Stimulated activated CD4-positive, alpha-beta T cell treated with anti-CD3 and anti-CD28 coated beads, Interleukin-1b, Interleukin-23, amount 100 ng/mL, for 4 hours (primary cell): ENCODE measurements at places on chromosomes 12 and 14.

DNA sequence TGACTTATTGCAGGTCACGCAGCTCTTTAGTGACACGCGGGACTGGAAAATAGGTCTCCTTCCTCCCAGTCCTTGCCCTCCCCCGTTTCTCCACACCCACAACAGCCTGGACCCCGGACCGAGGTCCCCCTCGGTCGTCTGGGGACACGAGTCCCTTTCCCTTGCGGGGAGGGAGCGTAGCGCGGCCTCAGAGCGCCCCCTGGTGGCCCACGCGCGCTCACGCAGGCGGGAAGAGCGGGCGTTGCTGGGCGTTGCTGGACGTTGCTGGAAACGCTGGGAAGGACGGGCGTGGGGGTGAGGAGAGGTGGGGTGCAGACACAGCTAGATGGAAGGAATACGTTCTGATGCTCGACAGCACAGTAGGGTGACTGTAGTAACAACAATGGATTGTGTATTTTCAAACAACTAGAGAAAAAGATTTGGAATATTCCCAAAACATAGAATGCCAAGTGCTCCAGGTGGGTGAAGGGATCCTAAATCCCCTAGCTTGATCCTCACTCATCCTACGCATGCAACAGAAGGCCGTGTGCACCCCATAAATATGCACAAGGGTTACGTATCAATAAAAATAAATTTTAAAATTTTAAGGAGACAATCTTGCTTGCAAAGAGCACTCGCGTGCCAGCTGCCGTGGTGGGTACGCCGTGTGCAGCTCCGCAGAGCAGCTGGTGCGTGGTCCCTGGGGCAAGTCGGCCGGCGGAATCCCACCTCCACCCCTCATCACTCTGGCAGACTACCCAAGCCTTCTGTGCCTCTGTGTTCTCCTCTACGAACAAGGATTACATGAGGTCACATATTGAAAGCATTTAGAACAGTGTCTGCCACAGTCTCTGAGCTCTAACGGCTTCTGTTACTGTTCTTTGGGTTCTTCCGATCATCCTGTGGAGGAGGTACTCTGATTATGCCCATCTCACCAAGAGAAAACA lies 87.4 kb downstream of the B4GALNT3 start:
- DNase-seq, result peak; percentile 68

- DNase-seq, result no peak
These were observed 2.1 kb upstream of the FAIM2 start for GRCh38 chr12:49905718-49906314.

DNA sequence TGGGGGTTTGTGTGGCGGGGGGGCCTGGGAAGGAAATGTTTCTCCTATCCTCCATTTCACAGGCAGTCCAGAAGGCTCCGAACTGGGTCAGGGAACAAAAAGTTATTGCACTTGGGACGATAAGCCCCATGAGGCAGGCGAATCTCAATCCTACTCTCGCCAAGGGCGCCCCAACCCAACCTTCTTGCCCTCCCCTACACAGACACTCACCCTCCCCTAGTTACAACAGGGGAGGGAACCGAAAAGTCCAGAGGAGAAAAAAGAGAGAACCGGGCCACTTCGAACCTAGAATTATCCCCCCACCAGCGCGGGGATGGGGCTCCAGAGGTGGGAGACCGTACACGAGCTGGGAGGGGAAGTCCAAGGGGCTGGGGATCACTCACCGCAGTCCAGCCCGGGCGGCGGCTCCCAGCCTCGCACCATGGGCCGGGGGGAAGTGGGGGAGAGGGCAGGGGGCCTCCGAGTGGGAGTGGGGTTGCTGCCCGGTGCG lies 357 bp downstream of the HOMEZ start:
- peak; percentile 15 for DNase-seq

- DNase-seq, result no peak
These were observed 84.9 kb upstream of the TRAF3 start for GRCh38 chr14:102692334-102692733.

- no peak for DNase-seq
These were observed at the start of gene KRT76 for GRCh38 chr12:52776913-52777395. Gene KRT76 (minus strand): TSS chr12:52777345. CDS start chr12:52777291, 54 bp downstream.

DNA sequence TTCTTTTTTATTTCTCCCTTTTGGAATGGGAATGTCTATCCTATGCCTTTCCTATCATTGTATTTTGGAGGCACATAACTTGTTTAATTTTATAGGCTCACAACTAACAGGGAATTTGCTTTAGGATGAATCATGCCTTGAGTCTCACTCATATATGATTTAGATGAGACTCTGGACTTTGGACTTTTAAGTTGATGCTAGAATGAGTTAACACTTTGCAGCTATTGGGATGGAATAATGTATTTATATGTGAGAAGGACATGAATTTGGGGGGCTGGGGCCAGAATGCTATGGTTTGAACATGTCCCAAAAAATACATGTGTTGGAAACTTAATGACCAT lies 365.3 kb downstream of the ZFP36L1 start:
- no peak for DNase-seq

DNA sequence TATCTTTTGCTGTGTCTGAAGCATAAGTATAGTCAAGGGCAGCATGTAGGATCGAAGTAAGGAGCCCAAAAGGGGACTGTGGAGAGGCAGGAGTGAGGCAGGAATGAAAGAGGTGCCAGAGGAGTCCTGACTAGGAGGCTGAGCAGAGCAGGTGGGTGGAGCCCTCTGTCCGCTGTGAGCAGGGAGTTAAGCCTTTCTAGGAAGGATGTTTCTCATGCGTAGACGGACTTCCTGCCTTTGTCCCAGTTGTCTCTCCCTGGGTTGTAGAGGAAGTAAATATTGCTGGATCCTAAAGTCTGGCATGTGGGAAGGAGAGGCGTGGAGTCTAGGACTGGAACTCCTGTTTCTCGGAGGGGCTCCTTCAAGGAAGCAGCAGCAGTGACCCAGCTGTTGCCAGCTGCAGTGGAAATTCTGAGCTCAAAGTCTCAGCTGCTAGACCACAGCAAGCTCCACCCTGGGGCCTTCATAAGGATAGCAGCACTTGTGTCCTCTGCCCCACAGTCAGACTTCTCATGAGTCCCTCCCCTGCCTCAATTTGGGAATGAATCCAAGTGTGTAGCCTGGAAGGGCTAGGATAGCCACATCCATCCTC lies 44.0 kb downstream of the RBMS2 start:
- DNase-seq, result no peak

GRCh38 chr14:38839694-38840365 lies 263.2 kb downstream of the SEC23A start:
- DNase-seq, result no peak

GRCh38 chr12:53622724-53623123 lies 3.5 kb downstream of the ATF7 start:
- no peak for DNase-seq

GRCh38 chr12:52191841-52192791 lies at the start of gene KRT80:
Gene KRT80 (minus strand): TSS chr12:52192014. CDS start chr12:52191902, 112 bp downstream.
- no peak for DNase-seq

GRCh38 chr12:24798335-24798734 lies 150.6 kb downstream of the BCAT1 start:
- no peak for DNase-seq

DNA sequence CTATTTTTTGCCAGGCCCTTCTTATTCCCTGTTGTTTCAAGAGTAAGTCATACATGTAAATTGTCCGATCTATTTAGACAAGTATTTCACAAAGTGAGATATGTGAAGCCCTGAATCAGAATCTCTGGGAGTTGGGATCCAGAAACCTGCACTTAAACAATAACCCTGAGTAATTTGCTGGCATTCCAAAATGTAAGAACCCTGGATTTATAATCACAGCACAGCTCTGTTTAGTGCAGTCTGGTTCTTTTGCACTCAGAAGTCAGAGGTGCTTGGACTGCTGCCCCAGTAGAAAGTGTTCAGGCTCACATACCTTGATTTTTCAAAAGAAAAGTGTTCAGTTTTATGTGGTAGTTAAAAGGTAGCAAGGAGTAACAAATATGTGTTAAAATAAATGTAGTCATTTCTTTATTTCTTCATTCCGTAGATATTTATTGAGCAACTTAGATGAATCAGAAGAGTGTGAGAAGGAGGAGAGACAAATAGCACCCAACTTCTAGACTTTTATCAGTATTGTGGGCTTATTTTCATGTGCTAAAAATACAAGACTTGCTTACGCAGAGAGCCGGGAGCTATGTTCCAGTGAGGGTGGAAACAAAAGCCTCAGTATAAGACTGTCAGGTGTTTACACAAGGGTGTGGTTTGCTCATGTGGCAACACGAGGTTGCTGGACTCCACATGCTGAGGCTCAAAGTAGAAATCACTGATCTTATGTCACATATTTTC lies 70.1 kb downstream of the SYNE2 start:
- no peak for DNase-seq

DNA sequence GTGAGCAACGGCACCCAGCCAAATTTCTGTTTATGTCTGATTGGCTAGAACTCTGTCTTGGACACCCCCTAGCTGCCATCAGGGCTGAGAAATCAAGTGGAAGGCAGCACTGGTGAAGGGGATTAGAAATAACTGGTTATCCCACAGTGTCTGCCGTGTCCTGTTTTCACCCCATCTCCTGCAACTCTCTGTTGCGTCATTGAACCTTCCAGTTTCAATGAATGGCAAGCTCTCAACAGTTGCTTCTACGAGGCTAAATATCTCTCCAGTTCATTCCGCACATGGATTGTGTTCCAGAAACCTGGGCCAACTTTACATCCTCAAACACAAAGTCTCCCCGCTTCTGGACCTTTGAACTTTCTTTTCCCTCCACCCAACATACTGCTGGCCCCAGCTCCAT lies 173.7 kb downstream of the RBM19 start:
- DNase-seq, result no peak

DNA sequence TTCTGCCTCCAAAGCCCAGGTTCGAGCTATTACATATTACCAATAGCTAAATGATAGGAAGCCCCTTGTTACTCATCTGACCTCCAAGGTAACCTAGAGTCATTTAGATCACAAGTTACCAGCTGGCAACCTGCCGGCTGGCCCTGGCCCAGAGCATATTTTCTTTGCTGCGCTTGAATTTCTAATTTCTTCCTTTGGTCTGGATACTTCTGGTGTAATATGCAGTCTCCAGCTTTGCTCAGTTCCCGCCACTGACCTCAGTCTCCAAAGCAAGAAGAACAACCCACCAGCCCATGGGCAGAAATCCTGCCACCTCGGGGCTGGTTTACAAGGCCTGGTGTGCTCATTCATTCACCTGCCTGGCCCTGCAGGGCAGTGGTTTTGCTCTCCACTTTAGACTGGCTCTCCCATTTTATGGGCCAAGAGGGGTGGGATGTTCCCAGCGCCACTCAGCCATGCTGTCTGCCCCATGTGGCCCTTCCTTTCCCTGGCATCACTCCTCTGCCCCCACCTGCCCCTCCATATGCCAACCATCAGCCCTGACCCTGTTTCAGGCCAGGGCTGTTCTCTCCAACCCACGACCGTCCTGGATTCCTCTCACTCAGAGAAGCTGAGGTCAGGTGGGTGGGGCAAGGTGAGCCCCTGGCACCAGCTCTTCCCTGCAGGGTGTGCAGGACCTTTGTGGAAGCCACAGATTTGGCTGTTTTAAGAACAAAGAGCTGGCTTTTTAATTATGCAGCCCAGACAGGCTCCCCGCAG lies 76.0 kb downstream of the PRIMA1 start:
- DNase-seq, result no peak

DNA sequence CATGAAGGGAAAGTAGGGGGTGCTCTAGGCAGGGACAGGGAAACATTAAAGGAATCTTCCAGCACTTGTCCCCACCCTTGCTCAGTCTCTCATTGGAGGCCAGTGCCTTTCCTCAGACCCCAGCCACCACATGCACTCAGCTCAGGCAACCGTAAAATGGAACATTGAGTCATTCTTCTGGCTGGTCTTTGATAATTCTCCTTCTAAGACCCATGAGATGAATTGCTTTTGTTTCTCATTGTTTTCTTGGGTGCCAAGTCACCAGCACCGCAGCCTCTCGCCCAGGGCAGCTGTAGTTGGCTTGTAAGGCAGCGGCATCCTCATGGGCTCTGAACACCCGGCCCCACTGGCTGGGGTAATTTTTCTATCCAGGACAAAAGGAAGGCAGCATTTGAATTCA lies 108.2 kb downstream of the PHETA1 start:
- no peak for DNase-seq

DNA sequence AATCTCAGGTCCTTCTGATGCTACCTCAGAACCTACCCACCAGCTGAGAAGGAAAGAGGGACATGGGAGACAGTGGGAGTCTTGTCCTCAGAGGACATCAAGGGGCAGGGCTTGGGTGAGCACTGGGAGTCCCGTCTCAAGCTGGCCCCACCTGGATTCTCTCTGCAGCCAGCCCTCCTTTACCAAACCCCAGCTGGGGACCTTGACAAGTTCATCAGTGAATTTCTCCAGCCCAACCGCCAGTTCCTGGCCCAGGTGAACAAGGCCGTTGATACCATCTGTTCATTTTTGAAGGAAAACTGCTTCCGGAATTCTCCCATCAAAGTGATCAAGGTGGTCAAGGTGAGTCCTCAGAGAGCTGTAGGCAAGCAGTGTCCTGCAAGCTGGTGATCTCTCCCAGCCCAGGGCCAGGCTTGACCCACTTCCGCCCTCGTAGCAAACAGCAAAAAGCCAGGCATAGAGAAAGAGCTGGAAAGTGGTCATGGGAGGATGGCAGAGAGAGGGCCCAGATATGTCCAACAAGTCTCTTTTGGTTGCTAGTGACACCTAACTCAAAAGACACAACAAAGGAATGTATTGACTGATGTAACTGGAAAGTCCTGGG lies 14.2 kb upstream of the OAS2 start:
- DNase-seq, result no peak

GRCh38 chr12:91059211-91059610 lies 1.4 kb upstream of the KERA start:
- DNase-seq, result no peak

GRCh38 chr12:2417481-2418160 lies 364.8 kb downstream of the CACNA1C start:
- no peak for DNase-seq

DNA sequence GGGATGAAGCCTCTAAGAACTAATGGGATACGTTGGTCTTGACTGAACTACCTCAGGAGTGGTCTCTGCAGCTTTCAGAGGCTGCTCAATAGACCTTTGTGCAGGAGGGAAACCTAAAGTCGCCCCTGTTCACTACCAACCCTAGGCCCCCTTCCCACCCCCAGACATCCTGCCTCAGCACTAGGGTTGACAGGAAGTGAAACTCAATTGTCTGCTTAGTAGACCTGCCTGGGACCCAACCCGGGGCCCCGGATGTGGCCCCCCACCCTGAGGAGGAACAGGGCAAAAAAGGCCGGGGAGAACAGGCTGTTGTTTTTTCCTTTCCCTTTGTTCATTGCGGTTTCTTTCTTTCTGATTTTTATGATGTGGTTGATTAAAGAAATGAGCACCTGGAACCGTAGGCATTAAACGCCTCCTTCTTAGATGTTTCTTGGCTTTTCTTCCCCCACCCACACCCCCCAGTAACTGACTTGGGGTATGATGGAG lies 1.6 kb upstream of the DGKA start:
- DNase-seq, result peak; percentile 69
